GM12892 (cell line): ENCODE measurements at places on chromosomes 3 and 15.

DNA sequence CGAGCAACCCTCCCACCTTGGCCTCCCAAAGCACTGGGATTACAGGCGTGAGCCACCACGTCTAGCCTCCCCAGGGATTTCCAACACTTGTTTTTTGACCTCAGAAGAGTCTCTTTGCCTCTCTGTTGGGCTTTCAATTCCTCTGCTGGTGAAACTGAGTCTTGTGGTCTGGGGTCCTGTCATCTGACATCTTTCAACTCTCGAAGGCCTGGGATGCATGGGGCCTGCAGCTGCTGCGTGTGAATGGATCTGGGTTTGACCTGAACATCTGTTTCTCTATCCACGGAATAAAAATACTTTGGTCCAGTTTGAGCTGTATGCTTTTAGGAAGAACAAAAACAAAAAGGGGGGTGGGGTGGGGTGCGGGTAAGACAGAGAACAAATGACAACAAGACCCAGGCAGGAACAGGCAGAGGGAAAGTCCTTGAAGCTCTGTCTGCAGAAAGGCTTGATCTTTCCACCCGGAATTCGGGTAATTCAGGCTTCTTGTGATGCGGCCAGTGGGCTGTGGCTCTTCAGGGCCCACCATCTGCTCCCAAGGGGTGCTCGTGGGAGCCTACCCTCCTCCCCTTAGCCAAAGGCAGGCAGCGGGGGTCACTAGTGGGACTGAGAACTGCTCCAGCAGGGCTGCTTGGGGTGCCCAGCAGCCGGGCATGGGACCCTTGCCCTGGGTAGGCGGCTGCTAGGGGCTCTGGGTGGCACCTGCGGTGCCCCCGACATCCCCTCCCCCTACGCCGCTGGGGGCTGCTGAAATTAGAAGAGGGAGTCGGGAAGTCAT lies 71.5 kb downstream of the SLC12A8 start:
- DNase-seq = no peak

DNA sequence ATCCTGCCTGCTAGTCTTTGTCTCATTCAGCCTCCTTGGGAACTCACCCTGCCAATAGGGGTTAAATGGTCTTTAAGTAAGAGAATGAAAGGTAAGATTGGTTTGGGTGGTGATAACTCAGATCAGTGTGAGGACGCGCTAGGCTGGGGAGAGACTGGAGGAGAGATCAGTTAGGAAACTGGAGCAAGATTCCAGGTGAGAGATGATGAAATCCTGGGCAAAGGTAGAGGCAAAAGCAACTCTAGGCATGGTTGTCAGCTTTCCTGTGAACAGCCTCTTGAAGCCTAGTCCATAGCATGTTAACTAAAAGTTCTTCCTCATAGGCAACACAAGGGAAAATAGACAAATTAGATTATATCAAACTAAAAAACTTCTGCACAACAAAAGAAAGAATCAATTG lies 145.2 kb upstream of the ANKRD28 start:
- no peak for DNase-seq

- no peak for DNase-seq
Measured at GRCh38 chr3:79973917-79974595, 206.3 kb upstream of the ROBO1 start.

DNA sequence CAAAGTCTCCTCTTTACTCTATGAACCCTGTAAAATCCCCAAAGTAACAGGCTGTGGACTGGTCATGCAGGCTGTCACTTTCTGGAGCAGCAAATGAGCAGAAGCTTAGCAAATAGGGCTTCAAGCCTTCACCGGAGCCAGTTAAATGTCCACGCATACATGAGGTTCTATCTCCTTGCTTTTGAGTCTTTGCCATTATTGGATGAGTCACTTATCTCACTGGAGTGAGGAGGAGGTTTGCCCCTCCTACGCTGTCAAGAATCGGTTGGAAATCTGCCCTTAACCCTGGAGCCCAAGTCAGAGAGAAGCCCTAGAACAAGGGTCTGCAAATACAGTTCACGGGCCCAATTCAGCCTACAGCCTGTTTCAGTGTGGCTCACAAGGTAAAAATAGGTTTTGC lies 126.1 kb upstream of the CTNNB1 start:
- no peak for DNase-seq

GRCh38 chr15:88970232-88970631 lies 57.1 kb upstream of the MFGE8 start:
- no peak for DNase-seq

- DNase-seq = no peak
Measured at GRCh38 chr3:126959921-126960603, 22.9 kb upstream of the PLXNA1 start.

DNA sequence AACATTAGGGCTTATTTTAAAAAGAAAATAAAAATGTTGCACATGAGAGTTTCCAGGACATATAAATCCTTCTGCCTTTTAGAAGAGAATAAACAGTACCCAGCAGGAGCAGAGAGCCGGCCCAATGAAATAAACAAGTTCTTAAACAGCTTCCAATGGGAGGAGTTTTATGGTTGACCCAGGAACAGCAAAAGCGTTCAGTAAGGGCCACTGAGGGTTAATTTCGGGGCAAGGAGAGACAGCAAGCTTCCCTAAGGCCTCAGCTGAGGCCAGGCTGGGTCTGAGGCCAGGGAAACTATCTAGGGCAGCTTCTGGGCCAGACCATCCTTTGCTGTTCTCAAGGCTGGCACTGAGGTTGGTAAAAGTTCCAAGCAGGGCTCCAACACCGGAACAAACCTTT lies 3.4 kb downstream of the PDZRN3 start:
- no peak for DNase-seq

DNA sequence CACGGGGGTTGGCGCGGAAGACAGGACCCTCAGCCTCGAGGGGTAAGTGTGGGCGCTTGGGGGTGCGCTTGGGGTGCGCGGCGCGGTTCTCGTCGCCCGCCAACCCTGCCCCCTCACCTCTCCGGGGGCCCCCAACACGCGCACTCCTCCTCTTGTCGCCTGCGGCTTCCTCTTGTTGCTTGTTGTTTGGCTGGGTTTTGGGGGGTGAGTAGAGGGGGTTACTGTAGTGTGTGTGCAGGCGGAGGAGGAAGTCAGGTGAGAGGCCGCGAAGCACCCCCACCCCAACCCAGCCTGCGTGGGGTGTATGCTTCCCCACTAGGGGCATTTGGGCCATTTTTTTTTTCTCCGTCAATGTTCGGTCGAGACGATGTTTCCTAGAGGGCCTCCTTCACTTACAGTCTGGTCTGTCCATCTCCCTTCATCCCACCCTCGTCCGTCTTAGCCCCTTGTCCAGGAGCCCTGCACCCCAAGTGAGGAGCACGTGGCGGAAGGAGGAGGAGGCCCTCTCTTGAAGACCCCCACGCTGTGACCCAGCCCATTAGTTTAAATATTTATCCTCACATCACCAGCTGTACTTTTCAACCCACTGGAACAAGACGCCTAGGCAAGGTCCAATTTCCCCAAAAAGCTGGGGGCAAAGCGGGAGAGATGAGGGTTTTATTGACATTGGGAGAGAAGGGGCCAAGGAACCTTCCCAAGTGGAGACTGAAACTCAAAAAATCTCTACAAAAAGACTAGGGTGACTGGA lies 20.4 kb upstream of the SATB1 start:
- DNase-seq = no peak

DNA sequence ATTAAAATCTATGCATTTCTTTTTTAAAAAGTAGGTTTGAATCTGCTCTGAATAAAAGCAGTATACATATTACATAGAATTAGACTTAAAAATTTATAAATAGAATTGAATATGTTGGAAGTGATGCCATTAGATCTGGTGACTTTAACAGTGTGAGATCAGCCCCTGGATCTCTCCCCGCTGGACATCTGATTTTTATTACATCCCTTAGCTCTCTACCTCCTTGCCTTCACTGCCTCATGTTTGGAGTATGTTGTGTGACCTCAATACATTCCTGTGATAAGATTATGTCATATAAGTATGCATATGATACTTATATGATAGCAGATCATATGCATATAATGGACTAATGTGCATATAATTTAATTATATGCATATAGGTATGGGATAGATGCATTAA lies 643.4 kb upstream of the NR2F2 start:
- DNase-seq = no peak

DNA sequence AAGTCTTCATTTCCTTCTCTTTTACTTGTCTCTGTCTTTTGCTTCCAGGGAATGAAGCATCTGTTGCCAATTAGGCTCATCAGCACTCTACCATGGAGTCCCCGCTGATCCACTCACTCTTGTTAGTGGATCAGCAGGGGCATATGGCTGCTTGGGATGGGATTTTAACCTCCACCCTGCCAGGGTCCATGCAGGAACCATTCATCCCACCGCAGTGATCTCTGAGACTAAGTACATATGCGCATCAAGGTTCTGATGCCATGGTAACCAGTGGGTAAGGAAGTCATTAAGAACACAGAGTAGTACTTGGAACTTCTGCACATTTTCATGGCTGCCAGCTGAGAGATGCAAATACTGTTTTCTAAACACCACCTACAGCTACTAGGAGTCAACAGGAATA lies 374.0 kb upstream of the ALCAM start:
- no peak for DNase-seq

DNA sequence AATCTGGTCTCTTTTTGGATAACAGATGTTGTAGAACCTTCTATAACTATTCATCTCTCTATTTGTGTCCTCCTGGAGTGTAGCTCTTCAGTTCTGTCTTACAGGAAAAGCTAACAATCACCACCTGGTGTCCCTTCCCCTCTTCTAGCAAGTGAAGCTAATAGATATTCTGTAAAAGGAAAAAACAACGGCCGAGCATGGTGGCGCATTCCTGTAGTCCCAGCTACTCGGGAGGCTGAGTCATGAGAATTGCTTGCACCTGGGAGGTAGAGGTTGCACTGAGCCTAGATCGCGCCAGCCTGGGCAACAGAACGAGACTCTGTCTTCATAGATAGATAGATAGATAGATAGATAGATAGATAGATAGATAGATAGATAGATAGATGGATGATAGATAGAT lies 779.4 kb downstream of the TUSC7 start:
- DNase-seq = no peak

DNA sequence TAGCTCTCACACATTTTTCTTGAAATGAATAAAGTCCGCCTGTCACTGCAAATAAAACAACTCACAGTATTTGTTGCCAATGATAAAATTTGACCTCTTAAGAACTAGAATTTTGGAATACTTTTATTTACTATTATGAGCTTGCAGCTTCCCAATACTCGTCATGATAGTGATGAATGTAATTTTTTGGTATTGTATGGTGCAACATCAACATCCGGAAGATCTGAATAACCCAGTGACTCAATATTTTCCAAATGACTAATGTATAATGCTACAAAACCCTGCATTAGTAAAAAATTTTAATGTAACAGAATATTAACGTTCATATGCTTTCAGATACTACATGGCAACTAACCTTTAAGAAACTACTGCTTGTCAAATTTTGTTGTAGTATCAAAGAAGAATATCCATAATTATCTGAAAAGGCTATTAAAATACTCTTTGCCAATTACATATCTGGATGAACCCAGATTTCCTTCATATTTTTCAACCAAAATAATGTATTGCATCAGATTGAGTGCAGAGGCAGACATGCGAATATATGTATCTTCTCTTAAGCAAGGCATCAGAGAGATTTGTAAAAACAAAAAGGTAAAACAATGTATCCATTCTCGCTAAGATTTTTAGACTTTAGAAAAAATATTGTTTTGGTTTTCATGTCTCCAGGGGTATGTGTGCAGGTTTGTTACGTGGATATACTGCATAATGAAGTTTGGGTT lies 95.3 kb downstream of the IGF2BP2 start:
- no peak for DNase-seq

GRCh38 chr3:52311576-52312119 lies 4.5 kb upstream of the DNAH1 start:
- no peak for DNase-seq

DNA sequence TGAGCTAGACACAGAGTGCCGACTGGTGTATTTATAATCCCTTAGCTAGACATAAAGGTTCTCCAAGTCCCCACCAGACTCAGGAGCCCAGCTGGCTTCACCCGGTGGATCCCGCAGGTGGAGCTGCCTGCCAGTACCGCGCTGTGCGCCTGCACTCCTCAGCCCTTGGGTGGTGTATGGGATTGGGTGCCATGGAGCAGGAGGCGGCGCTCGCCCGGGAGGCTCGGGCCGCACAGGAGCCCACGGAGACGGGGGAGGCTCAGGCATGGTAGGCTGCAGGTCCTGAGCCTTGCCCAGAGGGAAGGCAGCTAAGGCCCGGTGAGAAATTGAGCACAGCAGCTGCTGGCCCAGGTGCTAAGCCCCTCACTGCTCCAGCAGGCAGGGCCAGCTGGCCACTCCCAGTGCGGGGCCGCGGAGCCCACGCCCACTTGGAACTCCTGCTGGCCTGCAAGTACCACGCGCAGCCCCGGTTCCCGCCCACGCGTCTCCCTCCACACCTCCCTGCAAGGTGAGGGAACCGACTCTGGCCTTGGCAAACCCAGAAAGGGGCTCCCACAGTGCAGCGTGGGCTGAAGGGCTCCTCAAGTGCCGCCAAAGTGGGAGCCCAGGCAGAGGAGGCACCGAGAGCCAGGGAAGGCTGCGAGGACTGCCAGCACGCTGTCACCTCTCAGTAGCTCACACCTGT lies 109.7 kb downstream of the NSMCE3 start:
- no peak for DNase-seq

GRCh38 chr3:134056464-134056891 lies 26.8 kb upstream of the SLCO2A1 start:
- DNase-seq = no peak

DNA sequence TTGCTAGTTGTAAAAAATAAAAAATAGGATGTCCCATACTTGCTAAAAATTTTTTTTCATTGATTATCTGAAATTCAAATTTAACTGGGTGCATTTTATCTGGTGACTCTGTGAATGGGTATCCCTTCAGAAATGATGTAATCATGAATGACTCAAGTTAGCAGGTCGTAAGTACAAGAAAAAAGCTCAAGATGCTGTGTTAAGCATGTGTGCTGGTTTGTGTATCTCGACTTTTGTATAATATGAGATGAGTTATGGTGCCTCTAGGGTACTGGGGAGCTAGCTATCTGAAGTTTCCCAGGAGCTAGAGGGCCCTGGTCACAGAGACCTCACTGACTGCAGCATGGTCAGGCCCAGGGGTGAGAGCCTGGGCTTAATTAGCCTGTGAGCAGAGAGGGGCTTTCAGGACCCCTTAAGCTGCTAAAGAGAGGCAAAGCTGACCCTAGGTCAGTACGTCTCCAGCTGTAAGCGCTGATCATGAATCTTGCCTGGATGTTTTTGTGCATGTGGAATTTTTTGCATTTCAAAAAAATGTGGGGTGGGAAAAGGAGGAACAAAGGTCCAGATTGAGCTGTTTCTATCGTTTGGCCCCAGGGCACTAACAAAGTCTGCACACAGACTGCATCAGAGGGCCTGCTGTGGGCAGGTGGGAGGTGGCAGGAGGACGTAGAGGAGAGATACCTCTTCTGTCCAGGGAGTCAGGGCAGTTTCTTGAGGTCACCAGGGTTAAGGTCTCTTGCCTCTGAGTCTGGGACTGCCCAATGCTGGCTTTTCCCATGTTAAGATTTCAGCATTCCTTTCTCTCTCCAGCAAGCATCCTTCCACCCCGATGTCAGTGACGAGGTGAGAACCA lies 233.2 kb upstream of the TPM1 start:
- no peak for DNase-seq

GRCh38 chr3:87982421-87982820 lies 76.4 kb downstream of the CGGBP1 start:
- no peak for DNase-seq

- no peak for DNase-seq
Measured at GRCh38 chr15:89825271-89825940, 10.8 kb upstream of the ANPEP start.
